Suppressor macrophage (primary cell): ENCODE measurements at places on chromosomes 4 and X.
A peak's percentile ranks its signal among the peaks of the same experiment; 100 is the strongest.

DNA sequence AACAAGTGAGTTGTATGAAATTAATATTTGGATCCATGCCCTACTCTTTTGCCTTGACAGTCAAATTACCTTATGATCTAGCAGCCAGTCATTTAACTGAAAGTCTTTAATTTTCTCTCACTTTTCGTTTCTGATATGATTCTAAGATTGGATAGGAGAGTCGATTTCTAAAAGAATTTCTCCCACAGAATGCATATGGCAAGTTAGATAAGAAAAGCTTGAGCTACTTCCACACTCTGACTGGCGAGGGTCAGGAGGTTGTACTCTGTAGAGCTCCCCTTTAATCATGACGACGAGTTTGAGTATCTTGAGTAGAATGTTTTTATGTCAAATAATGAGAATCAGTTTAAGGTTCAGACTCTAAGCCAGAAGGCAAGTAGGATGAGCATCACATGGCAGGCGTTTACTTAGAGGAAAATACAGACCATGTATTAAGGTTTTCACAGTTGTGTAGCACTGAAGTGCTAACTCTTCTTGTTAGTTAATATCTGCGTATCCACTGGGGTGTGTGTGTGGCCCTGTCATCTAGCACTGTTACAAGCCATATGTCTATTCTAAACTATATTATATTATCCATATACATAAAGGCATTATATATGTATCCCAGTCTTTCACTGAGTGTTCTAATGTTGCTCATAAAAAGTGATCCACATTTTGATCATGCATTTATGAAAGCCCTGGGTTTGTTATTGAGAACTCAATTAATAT, 37.8 kb downstream of the LRP2BP start:
- DNase-seq, result no peak

DNA sequence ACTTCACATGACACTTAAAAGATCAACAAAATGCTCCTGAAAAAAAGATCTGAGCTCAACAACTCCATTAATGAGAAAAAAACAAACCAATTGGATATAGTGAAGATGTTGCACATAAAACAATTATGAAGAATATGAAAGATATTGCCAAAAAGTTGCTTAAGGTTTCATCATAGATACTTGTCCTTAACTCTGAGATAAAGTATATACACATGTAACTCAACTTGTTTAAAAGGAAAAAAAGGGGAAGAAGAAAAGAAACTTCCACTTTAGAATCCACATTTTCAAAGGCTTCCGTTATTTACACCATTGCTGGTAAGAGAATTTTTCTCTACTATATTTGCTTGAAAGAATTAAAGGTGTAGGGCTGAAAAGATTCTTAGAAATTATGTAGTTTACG, 2.7 kb downstream of the AFAP1 start:
- DNase-seq, result no peak

DNA sequence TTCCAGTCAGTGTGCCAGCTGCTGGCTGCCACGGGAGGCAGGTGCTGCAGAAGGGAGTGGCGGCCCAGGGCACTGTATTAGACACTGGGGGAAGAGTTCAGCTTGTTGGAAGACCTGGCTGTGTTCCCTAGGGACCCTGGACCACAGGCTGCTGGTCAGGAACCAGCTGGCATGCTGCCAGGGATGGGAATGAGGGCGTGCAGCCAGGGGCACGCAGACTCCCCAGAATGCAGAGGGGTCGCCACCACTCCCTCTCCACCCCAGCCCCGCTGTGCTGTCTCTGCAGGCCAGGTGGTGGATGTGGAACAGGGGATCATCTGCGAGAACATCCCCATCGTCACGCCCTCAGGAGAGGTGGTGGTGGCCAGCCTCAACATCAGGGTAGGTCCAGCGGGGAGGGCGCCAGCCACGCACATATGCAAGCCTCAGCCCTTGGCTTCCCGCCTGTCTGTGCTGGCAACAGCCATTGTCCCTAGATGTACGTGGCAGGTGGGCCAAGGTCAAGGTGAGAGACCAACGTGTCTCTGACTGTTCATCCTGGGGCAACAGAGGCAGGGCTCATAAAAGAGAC, 12.3 kb downstream of the ABCD1 start:
- DNase-seq, result no peak

DNA sequence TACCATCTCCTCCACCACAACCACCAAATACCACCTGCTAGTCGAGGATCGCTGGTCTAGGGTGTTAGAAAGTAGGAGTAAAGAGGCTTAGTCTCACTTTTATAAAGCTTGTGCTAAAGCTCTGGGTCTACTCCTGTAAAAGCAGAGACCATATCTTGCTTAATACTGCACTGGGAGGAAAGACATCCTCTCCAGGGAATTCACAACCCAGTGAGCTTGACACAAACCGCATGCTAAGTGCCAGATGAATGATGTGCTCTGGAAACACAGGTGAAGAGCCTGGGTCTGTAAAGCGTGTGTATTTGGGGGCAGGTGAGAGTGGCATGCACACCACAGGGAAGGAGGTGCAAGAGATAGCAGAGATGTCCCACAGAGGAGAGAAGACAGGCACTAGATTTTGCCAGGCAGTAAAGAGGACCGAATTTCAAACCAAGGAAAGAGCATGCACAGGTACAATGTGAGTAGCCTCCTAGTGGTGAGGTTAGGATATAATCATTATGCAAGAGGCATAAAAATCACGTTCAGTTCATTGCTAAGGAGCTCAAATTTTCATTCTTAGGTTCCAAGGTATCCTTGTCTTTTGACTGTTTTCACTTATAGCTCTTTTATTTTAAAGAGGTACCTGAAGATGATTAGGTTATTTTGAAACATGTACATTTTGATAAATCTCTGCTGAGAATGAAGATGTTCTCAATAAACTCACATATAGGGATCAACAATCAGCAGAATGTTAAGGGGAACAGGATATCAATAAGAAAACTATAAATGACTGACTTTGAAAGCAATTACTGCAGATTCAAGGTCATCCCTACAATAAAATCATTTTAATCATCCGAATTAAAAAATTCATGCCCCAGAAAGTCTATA, 20.7 kb downstream of the TAPT1 start:
- DNase-seq, result no peak

DNA sequence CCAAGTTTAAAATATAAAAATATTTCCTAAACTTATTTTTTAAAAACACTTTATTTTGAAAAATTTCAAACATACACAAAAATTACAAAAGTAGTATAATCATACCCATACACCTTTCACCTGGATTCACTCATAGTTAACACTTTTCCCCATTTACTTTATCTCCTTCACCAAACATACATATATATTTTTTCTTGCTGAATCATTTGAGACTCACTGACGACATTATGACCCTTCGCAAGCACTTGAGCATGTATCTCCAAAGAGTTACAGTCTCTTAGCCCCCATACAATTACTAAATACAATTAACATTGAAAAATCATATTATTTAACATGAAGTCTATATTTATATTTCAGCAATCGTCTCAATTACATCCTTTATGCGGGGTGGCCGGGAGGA, 19.8 kb downstream of the RXFP1 start:
- DNase-seq, result no peak

DNA sequence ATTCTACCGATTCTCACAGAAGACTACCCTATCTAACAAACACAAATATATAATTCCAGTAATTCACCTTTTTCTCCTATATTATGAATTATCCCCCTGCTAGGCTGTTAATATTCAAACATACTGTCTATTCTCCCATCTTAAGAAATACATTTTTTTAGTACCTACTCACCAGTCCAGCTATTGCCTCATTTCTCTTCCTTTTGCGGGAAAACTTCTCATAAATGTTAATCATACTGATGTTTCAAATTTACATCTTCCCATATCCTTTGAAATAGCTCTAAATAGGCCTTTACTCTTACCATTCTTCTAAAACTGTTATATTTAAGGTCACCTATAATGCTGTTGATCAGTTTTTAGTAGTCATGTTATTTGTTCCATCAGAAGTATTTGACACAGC, 759.1 kb upstream of the SLIT2 start:
- DNase-seq, result no peak

DNA sequence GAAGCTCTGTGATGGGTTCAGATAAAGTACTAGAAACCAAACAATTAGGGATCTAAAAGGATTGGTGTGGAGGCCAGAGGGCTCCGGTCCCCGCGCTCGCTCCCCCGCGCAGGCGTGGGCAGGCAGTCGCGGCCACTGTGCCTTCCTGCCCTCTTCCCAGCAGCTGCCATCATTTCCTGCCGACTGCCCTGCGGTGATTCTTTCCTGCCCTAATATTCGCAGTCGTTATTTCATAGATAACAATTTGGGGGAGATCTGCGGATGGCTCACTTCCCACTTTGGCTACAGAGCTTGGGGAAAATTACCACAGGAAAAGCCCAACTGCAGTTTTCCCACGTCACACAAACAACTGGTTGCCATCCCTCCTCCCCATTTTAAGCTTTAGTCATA, 2.2 kb downstream of the GRIA2 start:
- no peak for DNase-seq

DNA sequence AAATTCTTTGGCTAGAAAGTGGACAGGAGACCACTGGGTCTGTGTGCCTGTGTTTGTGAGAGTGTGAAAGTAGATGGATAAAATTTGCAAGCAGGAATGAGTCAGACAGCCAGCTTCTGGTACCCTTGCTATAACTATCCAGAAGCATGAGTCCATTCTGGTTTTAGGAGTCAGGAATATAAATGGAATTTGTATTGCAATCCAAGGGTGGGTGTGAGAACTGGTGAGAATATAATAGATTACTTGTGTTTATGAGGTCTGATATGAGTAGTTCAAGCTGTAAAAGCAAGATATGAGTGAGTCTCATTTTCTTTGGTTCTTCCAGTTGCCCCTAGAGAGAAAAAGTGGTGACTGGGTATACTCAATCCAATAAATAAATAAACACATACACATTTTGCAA, 212.7 kb upstream of the TAPT1 start:
- no peak for DNase-seq

GRCh38 chr4:8779490-8779932, 92.1 kb downstream of the HMX1 start:
- DNase-seq, result no peak

DNA sequence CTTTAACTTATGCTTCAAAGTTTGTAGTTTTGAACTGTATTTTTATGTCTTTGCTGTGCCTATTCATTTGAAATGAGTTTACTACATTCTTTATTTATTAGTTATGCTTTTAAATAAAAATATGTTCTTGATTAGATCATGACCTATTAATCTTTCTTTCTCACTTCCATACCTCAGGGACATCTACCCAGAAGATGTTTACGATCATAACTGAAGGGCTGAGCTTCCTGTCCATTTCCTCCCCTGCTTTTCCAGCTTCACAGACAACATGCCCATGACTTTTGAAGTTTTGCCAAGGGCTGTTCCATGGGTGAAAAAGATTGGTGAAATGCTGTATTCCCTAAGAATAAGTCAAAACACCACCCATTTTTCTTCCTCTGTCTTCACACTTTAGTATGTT, 99.7 kb upstream of the DDIT4L start:
- DNase-seq, result no peak

DNA sequence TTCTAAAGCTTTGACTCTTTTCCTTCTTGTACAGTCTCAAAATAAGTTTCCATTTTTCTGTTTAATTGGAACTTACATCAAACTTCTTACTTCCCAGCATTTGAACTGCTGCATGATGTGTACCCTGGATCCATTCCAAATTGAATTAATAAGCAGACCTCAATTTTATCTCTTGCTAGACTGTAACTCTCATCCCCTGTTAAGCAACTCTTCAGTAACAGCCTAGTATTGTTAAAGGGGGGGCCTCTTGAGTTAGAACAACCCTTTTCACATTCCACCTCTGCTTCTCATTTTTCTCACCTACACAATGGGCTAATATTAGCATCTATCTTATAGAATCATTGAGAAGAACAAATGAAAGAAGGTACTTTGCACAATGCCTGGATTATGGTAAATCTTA, 169.4 kb downstream of the IL1RAPL1 start:
- no peak for DNase-seq

- DNase-seq, result no peak
Observed at GRCh38 chr4:9963328-9963727, 58.0 kb downstream of the SLC2A9 start.

DNA sequence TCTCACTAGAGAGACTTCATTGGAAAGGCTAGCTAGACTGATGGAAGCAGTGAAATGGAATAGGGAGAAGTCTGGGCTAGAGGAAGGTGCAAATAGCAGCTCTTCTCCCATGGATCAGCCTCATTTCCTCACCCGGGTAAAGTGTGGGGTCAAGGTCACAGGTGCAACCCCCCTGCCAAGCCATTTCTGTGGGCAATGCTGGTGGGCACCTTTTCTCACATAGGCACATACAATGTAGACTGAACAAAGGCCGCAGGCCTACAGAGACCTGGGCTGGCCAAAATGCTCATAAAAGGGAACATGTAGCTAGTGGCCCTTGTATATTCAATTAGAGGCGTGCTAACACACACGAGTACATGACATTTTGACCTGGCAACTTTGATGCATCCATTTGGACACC, 71.5 kb upstream of the EFNB1 start:
- DNase-seq, result no peak

- no peak for DNase-seq
Observed at GRCh38 chrX:141928432-141928831, 24.7 kb downstream of the MAGEC1 start.

DNA sequence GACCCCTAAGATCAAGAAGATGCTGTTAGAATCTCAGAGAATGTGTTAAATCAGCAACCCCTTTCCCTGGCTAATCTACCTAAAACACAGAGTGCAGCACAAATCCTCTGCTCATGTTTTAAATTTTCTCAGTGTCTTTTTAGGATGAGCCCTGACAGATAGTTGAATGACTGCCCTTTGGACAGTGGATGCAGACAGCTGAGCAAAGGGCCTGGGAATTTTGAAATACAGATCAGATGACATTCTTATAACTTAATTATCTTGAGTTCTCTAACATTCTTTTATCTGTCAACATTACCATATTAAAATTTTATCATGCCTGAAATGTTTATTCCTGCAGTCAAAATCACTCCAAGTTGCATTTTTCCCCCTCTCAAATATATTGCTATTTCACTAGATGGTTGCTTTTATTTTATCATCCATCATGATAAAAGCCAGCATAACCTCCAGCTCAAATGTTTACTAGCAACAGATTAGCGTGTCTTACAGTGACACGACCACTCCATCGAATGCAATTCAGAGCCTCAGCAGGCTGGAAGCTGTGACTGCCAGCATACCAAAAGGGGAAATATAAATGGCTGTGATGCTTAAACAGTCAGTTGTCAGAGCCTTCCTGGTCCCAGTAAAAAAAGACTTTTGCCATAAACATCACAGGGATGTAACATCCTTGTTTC, 22.8 kb upstream of the ARHGAP24 start:
- no peak for DNase-seq

DNA sequence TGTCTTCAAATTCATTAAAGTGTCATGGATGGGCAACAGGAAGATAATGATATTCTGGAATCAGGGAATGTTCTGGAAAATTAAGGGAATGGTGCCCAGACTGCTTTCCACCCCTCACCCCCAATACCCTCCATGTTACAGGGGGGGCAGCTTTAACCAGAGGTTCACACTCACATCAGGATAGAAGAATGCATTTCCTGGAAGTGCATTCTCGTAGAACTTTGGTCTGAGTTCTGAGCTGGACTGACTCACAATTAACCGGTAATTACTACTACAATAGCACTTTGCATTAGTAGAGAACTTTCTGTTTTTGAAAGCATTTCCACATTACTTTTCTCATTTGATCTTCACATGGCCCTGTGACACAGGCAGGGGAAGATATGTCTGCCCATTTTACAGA, 52.5 kb upstream of the SHISA3 start:
- DNase-seq, result no peak

- DNase-seq, result peak; percentile 18
Observed at GRCh38 chr4:1246111-1246881, 2.6 kb downstream of the CTBP1 start.

GRCh38 chrX:2498781-2499302, 1.9 kb downstream of the DHRSX start:
- DNase-seq, result peak; percentile 48

- no peak for DNase-seq
Observed at GRCh38 chr4:108078024-108078733, 88.5 kb downstream of the HADH start.
